ENCODE measurements at places on chromosomes 16 and 17.

DNA sequence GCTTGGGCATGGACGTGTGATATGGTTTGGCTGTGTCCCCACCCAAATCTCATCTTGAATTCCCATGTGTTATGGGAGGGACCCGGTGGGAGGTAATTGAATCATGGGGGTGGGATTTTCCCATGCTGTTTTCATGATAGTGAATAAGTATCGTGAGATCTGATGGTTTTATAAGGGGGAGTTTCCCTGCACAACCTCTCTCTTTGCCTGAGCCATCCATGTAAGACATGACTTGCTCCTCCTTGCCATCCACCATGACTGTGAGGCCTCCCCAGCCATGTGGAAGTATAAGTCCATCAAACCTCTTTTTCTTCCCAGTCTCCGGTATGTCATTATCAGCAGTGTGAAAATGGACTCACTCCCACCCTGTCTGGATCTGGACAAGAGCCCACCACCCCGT, 393.4 kb downstream of the SEC14L1 start:
- DNase-seq = no peak

DNA sequence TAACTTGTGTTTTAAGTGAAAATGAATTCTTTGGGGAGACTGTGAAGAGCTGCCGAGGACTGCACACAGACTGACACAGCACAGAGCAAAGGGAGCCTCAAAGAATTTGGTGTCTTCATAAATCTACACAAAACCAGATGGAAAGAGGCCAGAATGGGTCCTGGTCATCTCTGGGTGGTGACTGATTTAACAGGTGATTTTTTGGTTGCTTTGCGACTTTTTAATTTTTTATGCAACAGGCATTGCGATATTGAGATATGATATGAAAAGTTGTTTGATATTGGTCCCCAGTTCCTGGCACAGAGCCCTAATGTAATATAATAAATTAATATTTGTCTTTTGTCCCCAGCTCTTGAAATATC, 12.6 kb upstream of the EIF1 start:
- no peak for DNase-seq

- DNase-seq = no peak
Measured at GRCh38 chr17:34378664-34379101, 15.7 kb upstream of the CCL1 start.

- no peak for DNase-seq
Measured at GRCh38 chr16:3876160-3876559, 4.4 kb downstream of the CREBBP start.

- DNase-seq = no peak
Measured at GRCh38 chr17:72714357-72714966, 378.0 kb downstream of the SLC39A11 start.

GRCh38 chr16:46904471-46904870, 20.3 kb downstream of the GPT2 start:
- no peak for DNase-seq

DNA sequence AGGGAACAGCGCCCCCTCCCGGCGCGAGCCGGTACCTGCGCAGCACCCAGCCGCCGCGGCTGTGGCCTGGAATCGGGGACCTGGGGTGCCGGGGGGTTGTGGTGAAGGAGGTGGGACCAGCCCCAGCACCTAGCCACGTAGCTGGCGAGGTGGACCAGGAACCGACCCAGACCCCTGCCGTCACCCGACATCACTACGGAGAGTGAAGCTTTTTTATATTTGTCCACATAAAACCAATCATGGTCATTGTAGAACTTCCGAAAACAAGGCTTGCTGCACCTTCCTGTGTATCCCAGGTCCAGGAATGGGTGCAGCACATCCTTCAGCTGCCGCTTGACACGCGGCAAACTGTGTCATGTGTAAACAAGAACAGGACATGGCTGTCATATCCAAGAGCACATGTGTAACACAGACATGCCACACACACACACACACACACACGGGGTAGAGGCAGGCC, 1.3 kb downstream of the HBQ1 start:
- no peak for DNase-seq

GRCh38 chr17:31631766-31632165, 227.3 kb downstream of the COPRS start:
- no peak for DNase-seq

Data from HL-60 (cell line).